ENCODE measurements at places on chromosomes 3 and 15.
A peak's percentile ranks its signal among the peaks of the same experiment; 100 is the strongest.

DNA sequence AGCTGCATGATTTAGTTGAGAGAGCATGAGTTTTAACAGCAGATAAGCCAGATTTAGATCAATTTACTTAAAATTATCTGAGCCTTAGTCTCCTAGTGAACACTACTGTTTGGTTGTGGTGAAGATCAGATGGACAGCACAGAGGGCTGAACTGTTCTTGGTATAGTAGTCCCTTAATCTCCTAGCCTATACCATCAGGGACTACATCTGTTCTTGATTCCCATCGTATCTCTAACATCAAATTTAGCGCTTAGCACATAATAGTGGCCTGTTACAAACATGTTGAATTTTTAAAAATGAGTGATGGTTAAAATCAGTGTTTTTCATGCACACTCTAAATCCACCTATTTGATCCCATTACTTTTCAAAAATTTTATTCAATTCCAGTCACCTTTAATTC, 507.7 kb downstream of the GRM7 start:
- no peak for DNase-seq

DNA sequence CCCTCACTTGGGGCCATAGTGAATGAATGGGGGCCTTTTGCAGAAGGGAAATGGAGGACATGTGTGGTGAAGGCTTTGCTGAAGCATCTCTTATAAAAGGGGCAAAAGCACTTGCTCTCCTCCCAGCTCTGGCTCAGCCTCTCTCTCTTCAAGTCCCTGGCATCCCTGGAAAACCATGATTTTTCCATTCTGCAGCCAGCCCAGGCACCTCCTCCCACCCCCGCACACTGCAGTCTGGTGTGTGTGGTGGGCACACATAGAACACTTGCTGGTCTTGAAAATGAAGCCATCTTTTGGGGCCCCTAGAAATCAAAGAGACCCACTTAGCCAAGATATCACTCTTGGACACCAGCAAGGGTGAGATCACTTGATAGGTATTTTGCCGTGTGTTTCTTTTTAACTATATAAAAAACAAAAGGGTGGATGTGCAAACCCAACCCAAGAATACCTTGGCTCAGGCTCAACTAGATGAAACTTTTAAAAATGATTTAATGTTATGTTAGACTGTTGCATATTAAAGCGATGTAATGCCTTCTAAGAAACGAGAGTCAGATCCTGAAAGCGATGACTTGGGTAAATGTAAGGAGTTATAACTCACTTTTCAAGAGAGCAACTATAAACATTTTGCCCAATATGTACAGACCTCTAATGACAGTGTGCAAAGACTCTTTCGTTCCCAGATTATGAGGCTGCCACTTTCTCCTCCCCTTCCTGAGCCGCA, 16.4 kb upstream of the ALDH1A3 start:
- DNase-seq = no peak

GRCh38 chr3:94716326-94717018, 653.6 kb downstream of the NSUN3 start:
- no peak for DNase-seq

GRCh38 chr15:39835550-39835949, 52.9 kb upstream of the FSIP1 start:
- DNase-seq = no peak

GRCh38 chr3:168273917-168274316, 178.2 kb upstream of the GOLIM4 start:
- DNase-seq = no peak

DNA sequence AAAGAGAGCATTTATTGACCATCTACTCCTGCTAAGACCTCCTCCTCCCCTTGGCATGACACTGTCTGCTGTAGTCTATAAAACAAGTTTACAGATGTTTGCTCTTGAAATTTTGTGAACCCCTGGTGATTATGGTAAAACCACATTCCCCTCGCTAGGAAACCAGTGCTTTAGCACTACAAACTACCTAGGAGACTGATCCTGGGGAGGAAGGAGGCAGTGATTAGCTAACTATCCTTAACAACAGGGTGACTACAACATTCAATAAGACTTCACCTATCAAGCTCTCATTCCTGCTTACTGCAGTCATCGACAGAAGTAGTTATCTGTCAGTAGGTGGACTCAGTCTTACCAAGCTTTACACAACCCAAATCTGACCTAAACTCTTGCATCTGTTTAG, 371.3 kb downstream of the TUSC7 start:
- no peak for DNase-seq

DNA sequence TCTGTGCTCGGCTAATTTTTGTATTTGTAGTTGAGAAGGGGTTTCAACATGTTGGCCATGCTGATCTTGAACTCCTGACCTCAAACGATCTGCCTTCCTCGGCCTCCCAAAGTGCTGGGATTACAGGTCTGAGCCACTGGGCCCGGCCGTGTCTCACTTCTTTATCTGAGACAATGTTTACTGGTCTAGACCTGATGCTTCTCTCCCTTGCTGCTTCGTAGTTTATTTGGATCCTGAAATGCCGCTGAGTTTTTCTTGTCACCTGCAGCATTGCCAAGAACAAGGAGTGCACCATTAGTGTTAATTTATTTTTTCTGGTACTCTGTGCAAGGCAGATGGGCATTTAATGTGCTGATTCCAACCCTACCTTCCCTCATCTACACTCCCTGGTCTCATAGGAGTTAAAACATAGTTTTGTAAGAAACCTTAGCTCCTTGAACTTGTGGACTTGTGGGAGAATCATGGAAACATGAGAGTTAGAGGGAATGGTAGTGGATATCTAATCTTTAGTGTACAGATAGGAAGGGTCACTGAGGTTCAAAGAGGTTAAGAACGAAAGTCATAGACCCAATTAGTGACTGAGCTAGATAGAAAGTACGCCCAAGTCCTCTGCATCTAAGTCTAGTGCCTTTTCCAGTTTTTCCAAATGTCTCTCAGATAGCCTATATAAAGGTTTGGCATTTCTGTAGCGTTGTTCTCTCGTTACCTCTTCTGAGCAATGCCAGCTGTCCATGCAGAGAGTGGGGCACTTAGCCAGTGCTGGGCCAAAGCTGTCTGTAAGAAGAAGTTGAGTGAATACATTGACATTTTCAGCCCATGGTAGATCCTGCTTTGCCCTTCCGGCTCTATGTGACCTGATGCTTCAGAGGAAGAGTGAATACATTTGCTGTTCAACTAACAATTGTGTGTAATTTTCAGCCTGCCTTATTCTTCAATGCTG, 244.1 kb downstream of the LPP start:
- DNase-seq = no peak

DNA sequence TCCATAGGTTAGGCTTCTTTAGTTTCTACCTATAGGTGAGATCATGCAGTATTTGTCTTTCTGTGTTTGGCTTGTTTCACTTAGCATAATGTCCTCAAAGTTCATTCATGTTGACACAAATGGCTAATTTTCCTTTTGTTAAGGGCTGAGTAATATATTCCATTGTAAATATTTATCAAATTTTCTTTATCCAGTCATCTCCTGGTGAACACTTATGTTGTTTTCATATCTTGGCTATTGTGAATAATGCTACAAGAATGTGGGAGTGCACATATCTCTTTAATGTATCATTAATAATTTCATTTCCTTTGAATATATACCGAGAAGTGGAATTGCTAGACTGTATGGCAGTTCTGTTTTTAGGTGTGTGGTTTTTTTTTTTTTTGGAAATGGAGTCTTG, 250.9 kb upstream of the SEMA6D start:
- no peak for DNase-seq

GRCh38 chr15:80098341-80098740, 38.9 kb downstream of the ZFAND6 start:
- DNase-seq = no peak

DNA sequence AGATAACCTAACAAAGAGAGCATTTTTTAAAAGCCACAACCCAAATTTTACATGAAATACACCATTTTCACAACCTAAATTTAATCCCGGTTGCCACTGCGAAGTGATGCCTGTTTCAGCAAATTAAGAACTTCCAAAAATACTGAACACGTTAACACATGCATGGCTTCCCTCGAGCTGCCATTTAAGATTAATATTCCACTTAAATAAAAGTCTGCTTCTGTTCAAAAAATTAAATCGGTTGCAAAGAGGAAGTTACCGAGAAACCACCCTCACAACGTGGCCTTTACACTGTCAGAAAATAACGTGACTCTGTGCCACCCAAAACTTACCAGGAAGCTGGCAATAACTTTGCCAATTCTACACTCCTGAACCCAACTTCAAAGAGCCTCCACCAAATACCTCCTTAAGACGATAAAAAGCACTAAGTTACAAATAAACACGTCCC, 1.2 kb downstream of the TBL1XR1 start:
- DNase-seq = peak; percentile 43

DNA sequence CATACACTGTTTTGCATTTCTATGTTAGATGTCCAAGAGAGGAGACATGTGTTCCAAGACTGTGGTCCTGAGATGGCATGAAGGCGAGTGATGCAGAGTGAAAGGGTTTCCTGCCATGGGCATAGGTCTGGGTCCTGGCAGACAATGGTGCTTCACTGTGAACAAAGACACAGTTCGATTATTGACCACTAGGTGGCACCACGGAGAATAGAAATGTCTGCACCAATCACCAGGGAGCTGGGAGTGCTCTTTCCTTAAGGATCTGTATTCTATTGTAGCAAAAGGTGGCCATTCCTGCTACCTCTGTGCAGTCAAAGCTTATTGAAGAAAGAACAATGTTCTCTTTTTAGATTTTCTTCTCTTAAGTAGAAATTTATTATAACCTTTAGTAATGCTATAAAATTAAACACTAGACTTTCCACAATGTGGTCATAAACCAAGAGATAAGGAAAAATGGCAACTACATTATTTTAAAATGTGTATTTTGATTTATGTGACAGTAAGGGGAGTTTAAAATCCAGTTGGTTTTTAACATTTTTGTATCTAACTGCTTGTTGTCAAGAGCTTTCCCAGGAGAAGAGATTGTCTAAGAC, 88.7 kb downstream of the GABRG3 start:
- peak; percentile 61 for DNase-seq

GRCh38 chr3:145798007-145798406, 363.0 kb downstream of the PLOD2 start:
- no peak for DNase-seq

- DNase-seq = no peak
Observed at GRCh38 chr3:193677734-193678133, 84.7 kb downstream of the OPA1 start.

Data from activated CD4-positive, alpha-beta T cell treated with anti-CD3 and anti-CD28 coated beads, Interleukin-2, Interleukin-4, amounts not matched to agents 100 ng/mL and 50 ng/mL, durations not matched to agents 16 hours and 8 hours (primary cell).